ENCODE measurements at places on chromosomes 4 and X.
A peak's percentile ranks its signal among the peaks of the same experiment; 100 is the strongest.

- DNase-seq: no peak
- H3K4me1 ChIP-seq: no peaks in the 10 kb centered on the region
- H3K36me3 ChIP-seq: no peaks in the 10 kb centered on the region
- no peak overlapping the region for H3K27ac ChIP-seq
- peaks cover 9% of the 10 kb centered on the region for H3K27me3 ChIP-seq
Measured at GRCh38 chr4:165359506-165359905, 19.3 kb upstream of the CPE start.

DNA sequence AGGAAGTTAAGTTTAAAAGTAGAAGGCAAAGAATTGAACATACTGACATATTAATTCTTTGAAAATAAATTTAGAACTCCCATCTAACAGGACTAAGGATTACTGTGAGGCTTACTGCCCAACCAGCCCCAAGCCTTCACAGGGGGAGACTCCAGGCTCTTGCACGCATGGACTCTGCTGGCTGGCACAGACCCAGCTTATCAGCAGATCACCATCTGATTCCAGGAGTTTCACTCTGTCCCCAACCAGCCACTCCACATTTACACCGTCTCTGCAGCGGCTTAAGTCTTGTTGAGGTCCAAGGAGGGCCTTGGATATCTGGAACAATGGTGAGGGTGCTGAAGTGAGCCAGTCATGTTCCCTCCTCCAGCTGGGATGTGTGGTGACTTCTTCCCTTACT, 16.4 kb upstream of the OTUD4 start:
- H3K27me3 ChIP-seq: no peaks in the 10 kb centered on the region
- no peak overlapping the region for H3K27ac ChIP-seq
- no peaks in the 10 kb centered on the region for H3K36me3 ChIP-seq
- DNase-seq: no peak

DNA sequence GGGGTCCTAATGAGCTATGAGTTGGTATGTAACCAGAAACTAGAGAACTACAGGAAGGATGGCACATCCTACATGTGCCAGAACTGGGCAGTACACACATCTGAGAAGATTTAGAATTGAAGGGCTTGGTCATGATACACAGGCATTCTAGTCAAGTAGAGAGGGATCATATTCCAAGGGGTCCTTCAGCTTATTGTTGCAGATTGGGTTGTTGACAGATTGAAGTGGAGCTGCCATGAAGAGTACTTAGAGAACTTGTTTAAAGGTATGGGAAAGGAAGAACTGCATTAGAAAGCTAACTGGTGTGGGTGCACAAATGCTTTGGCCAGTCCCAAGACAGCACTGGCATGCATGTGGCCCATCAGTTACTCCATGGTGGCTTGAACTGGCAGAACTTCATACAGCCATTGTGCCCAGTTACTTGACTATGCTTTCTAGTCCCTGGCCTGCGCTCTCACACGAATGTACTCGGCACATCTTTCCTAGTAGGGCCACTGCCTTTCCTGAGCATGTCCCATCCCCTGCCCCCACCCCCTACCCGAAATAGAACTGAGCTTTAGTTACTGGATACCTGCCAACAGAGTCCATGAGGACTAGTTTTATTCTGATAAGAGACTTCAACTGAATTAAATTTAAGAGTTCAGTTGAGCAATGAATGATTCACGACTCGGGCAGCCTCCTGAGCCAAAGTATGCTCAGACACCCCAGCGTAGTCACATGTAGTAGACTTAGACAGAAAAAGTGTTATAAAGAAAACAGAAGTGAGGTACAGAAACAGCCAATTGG, 64.0 kb downstream of the CCNG2 start:
- no peaks in the 10 kb centered on the region for H3K36me3 ChIP-seq
- H3K27ac ChIP-seq: no peak overlapping the region
- H3K4me3 ChIP-seq: no peak overlapping the region
- H3K4me1 ChIP-seq: no peaks in the 10 kb centered on the region

GRCh38 chrX:69424161-69424560, 80.0 kb upstream of the NALF2 start:
- DNase-seq: no peak
- H3K4me1 ChIP-seq: no peaks in the 10 kb centered on the region
- H3K36me3 ChIP-seq: no peaks in the 10 kb centered on the region
- H3K4me3 ChIP-seq: no peak overlapping the region
- H3K27ac ChIP-seq: no peak overlapping the region
- H3K27me3 ChIP-seq: no peaks in the 10 kb centered on the region

DNA sequence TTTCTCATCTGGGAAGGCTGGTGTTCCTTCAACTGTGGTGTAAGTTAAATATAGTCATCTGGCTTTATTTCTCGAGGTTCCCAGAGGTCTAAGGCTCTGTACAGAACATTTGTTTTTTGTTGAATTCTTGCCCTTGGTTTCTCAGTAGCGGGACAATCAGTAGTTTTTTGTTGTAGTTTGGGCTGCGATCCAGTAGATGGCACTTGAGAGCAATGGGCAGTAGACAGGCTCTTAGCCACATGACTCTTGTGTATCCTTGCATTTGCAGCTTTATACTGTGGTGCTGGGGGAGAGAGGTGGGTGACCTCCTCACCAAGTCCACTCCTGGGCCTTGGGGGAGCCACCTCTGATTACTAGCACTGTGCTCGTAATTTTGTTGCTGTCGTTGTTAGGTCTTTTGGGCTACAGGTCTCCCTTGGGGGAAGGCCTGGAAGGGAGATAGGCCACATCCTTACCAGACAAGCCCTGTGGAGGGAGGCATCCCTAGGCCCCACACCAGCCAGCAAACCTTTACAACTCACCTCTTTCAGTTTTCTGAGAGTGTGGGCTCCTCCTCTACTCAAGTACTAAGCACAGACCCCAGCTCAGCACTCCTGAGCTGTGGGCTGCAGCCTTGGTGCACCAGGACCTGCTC, 8.1 kb downstream of the ETDB start:
- H3K4me3 ChIP-seq: no peak overlapping the region
- no peaks in the 10 kb centered on the region for H3K27me3 ChIP-seq
- H3K4me1 ChIP-seq: no peaks in the 10 kb centered on the region
- no peak for DNase-seq

GRCh38 chr4:55398966-55399365, 3.2 kb downstream of the TMEM165 start:
- DNase-seq: no peak
- H3K4me3 ChIP-seq: no peak overlapping the region
- no peaks in the 10 kb centered on the region for H3K36me3 ChIP-seq
- no peaks in the 10 kb centered on the region for H3K27me3 ChIP-seq
- no peak overlapping the region for H3K27ac ChIP-seq

GRCh38 chrX:45815441-45815840, 614.8 kb upstream of the DIPK2B start:
- DNase-seq: no peak
- H3K27me3 ChIP-seq: no peaks in the 10 kb centered on the region
- H3K36me3 ChIP-seq: no peaks in the 10 kb centered on the region
- no peaks in the 10 kb centered on the region for H3K4me1 ChIP-seq

- H3K4me1 ChIP-seq: peaks cover 4% of the 10 kb centered on the region
- no peak overlapping the region for H3K27ac ChIP-seq
- no peak overlapping the region for H3K4me3 ChIP-seq
- H3K36me3 ChIP-seq: no peaks in the 10 kb centered on the region
- no peaks in the 10 kb centered on the region for H3K27me3 ChIP-seq
Measured at GRCh38 chrX:23013366-23013765, 13.6 kb downstream of the DDX53 start.

- no peaks in the 10 kb centered on the region for H3K27me3 ChIP-seq
- H3K4me3 ChIP-seq: no peak overlapping the region
- H3K4me1 ChIP-seq: no peaks in the 10 kb centered on the region
- no peak overlapping the region for H3K27ac ChIP-seq
Measured at GRCh38 chr4:36712013-36712412, 430.6 kb downstream of the DTHD1 start.

DNA sequence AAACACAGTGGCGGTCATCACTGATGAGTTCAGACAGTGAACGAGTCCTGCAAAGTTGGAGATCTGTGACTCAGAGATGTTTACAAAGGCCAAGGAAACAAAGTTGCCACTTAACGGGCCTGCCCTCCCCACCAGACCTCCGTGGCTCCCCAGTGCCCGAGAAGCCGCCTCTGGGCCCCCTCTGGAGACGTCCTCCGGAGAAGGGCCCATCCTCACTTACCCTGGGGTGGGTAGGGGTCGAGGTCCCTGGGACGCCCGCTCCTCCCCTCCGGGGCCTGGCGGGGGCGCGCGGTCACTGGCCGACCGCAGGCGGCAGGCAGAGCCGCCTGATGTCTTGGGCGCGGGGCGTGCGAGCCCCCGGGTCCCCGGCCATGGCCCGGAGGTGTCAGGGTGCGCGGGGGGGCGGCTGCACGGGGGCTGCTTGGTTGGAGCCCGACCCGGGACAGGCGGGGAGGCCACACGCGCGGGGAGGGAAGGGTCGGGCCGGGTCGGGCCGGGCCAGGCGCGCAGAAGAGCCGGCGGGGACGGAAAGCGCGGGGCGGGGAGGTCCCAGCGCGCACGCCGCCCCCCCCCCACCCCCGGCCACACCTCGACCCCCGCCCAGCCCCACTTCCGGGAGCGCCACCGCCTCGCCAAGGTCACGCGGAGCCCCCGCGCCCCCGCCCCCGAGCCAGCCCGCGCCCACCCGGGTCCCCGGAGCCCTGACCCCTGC, 529 bp downstream of the DHRSX start:
- peak overlapping the region; percentile 66 for H3K4me3 ChIP-seq
- no peaks in the 10 kb centered on the region for H3K27me3 ChIP-seq
- H3K27ac ChIP-seq: peak overlapping the region; percentile 69
- peak; percentile 20 for DNase-seq
- H3K4me1 ChIP-seq: peaks cover 6% of the 10 kb centered on the region
- no peaks in the 10 kb centered on the region for H3K36me3 ChIP-seq

DNA sequence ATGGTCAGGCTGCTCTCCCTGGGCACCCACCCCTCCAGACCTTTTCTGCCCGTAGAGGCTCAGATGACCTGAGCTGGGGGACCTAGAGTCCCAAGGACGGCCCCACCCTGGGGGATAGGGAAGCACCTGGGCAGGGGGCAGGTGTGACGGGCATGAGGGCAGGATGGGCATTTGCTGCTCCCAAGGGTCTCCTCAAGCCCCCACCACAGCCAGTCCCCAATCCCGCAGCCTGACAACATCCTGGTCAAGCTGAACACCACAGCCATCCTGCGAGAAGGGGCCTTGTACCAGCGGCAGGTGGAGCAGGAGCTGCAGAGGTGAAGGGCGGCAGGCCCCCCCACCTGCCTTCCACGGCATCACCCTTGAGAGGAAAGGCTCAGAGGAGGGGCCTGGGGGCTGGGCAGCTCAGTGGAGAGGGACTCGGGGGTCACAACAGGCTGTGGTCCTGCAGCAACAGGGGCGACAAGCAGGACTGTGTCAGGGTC, 17.8 kb upstream of the RNF4 start:
- H3K36me3 ChIP-seq: no peaks in the 10 kb centered on the region
- no peak overlapping the region for H3K4me3 ChIP-seq
- no peaks in the 10 kb centered on the region for H3K4me1 ChIP-seq
- H3K27me3 ChIP-seq: no peaks in the 10 kb centered on the region
- no peak for DNase-seq
- H3K27ac ChIP-seq: no peak overlapping the region

DNA sequence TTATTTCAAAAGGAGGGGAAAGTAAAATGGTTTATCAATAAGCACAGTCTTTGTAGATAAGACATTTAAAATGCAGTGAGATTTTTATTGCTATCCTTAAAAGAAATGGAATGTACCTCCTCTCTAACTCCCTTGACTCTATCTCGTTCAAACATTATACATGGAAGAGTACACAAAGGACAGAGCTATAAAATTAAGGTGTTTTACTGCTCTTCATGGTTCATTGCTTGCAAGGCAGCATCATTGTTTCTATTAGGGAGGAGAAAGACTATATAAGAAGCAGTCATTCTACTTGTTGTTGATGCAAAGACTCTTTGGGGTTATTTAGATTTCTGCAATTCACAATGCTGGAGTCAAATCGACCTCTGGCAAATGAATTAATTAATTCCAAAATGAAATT, 380.2 kb upstream of the NDST3 start:
- no peaks in the 10 kb centered on the region for H3K4me1 ChIP-seq
- no peak for DNase-seq

- no peak overlapping the region for H3K27ac ChIP-seq
- H3K4me1 ChIP-seq: no peaks in the 10 kb centered on the region
- no peaks in the 10 kb centered on the region for H3K27me3 ChIP-seq
- no peak for DNase-seq
- H3K4me3 ChIP-seq: no peak overlapping the region
- no peaks in the 10 kb centered on the region for H3K36me3 ChIP-seq
Measured at GRCh38 chrX:16436348-16437188, 213.4 kb upstream of the S100G start.

DNA sequence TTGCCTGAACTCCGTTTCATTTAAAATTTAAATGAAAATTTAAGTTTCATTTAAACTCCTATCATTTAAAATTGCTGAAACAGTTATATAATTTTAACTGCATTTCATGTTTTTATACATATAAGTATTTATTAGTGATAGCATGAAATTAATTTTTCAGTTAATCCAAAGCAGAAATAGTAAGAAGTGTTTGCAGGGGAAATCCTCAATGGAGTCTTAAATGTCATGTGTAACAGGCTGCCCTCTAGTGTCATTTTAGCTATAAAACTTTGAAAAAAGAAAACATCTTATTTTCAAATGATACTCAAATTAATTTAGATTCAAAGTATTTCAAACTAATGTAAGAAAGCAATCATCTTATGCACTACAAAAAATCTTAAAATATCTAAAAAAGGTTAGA, 27.2 kb downstream of the TAPT1 start:
- peaks cover 16% of the 10 kb centered on the region for H3K36me3 ChIP-seq
- no peak for DNase-seq
- no peak overlapping the region for H3K4me3 ChIP-seq
- no peaks in the 10 kb centered on the region for H3K27me3 ChIP-seq
- H3K4me1 ChIP-seq: no peaks in the 10 kb centered on the region

- no peak overlapping the region for H3K4me3 ChIP-seq
- H3K36me3 ChIP-seq: no peaks in the 10 kb centered on the region
- H3K4me1 ChIP-seq: no peaks in the 10 kb centered on the region
- DNase-seq: no peak
Measured at GRCh38 chr4:95833711-95834194, 6.1 kb upstream of the PDHA2 start.

- H3K4me3 ChIP-seq: no peak overlapping the region
- no peaks in the 10 kb centered on the region for H3K27me3 ChIP-seq
- no peaks in the 10 kb centered on the region for H3K4me1 ChIP-seq
- H3K27ac ChIP-seq: no peak overlapping the region
Measured at GRCh38 chrX:44039556-44039955, 66.4 kb upstream of the NDP start.

GRCh38 chrX:100208076-100208475, 202.0 kb downstream of the PCDH19 start:
- no peak for DNase-seq
- no peaks in the 10 kb centered on the region for H3K27me3 ChIP-seq
- no peaks in the 10 kb centered on the region for H3K36me3 ChIP-seq
- no peak overlapping the region for H3K27ac ChIP-seq
- no peaks in the 10 kb centered on the region for H3K4me1 ChIP-seq

DNA sequence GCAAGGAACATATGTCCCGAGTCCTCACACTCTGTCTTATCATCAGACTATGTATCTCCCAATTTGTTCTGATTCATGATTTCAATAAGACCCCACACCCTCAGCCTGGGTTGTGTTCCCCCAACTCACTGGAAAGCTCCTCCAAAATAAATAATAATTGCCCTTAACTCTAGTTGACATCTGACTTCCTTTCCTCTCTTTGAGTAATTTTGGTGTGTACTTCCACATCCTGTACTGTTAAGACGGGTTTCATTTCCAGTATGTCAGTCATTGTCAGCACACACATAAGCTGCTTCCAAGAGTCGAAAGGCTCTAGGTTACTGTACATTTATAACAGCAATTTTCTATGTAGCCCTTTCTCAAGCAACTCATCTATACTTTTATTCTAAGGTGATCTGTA, 52.2 kb upstream of the C1QTNF7 start:
- no peak for DNase-seq
- no peak overlapping the region for H3K4me3 ChIP-seq
- H3K4me1 ChIP-seq: peaks cover 3% of the 10 kb centered on the region
- H3K36me3 ChIP-seq: no peaks in the 10 kb centered on the region
- peaks cover 2% of the 10 kb centered on the region for H3K27me3 ChIP-seq
